ENCODE measurements at places on chromosomes 11 and 22.

DNA sequence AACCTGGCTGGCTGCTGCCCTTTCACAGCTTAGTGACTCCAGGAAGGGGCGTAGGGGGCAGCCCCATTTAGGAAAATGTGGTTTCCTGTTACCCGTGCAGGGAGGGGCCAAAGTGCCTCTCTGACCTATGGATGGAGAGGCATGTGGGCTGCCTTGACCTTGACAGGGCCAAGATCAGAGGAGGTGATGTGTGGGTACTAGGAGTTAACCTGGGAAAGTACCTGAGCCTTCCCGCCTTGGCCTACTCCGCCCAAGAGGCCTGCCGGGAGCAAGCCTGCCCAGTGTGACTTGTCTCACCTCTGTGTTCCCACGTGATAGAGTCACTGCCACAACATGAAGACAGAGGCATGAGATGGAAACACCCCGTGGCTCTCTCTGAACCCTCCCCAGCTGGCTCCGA, 33.4 kb downstream of the GRAMD4 start:
- no peak for DNase-seq

GRCh38 chr11:95297680-95298452, 66.9 kb upstream of the SESN3 start:
- DNase-seq: no peak

DNA sequence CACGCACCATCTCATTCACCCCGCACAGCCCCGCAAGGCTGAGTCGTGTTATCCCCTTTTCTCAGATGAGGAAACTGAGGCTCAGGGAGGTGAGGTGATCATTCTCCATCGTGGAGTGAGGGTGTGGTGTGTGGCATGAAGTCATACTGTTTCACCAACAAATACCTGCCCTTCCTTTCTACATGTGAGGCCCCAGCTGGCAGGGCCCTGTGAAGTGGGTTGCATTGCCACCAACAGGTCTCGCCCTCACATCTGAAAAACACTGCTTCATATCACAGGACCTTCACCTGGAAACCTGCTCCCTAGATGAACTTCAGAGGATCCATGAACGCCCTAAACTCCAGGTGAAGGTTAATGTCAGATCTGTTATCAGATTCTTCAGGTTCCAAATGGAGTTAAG, 4.3 kb downstream of the SSTR3 start:
- no peak for DNase-seq

- no peak for DNase-seq
These were observed 26.4 kb upstream of the TCF20 start for GRCh38 chr22:42296883-42297282.

DNA sequence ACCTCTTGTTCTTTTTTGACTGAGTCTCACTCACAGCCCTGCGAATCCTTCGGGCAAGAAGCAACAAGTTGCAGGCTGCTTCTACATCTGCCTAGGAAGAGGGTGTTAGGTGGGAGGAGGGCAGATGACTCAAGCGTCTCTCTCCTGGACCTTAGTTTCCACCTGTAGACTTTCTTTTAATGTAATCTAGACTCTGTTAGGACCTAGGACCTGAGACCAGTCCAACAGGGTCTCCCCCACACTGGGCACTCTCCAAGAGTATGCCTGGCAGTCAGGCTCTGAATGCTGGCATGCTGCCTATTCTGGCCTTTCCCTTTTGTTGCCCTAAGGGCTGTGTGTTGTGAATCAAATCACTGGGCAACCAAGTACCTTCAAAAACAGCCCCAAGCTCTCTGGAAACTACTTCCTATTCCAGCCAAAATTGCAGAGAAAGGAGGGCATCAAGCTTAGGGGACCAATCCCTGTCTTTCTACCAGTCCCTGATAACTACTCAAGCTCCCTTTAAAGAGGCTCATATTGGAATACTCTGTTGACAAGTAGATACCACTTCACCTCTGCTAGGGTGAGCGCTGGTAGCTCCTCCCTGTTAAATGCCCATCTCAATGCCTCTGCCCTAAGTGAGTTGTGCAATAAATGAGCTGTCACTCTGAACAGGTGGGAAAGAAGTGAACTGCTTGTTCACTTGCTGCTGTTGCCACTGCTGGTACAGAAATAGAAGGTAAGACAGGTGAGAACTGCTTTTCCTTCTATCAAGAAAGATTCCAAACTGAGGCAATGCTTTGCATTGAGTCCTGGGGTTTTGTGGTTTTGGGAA, at the start of gene BBOX1:
Gene BBOX1, plus strand, starts transcription at position 514 of the 814 bp plus-strand sequence. CDS start 14,616 bp downstream, outside the sequence.
- no peak for DNase-seq

- DNase-seq: no peak
These were observed 3.7 kb downstream of the TSG101 start for GRCh38 chr11:18523084-18523483.

- DNase-seq: no peak
These were observed 543.2 kb upstream of the B3GAT1 start for GRCh38 chr11:134955281-134955680.

GRCh38 chr22:28930357-28931007, 47.1 kb downstream of the ZNRF3 start:
- DNase-seq: no peak

DNA sequence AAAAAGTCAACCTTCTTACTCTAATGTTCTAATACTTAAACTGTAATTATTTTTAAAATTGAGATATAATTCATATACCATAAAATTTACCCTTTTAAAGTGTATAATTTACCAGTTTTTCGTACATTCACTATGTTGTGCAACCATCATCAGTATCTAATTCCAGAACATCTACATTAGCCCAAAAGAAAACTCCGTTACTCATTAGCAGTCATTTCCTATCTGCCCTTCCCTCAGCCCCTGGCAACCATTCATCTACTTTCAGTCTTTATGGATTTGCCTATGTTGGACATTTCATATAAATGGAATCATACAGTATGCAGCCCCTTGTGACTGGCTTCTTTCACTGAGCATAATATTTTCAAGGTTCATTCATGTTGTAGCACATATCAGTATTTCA, 22.2 kb downstream of the SGSM3 start:
- no peak for DNase-seq

- no peak for DNase-seq
These were observed 42.5 kb upstream of the DEUP1 start for GRCh38 chr11:93288079-93288478.

- DNase-seq: no peak
These were observed 66.9 kb downstream of the TBC1D22A start for GRCh38 chr22:46829117-46829891.

GRCh38 chr11:15073361-15074205, at the start of gene CALCB:
Gene CALCB (plus strand): TSS chr11:15073593. CDS start chr11:15074719, 1,126 bp downstream.
- DNase-seq: peak; percentile 54

DNA sequence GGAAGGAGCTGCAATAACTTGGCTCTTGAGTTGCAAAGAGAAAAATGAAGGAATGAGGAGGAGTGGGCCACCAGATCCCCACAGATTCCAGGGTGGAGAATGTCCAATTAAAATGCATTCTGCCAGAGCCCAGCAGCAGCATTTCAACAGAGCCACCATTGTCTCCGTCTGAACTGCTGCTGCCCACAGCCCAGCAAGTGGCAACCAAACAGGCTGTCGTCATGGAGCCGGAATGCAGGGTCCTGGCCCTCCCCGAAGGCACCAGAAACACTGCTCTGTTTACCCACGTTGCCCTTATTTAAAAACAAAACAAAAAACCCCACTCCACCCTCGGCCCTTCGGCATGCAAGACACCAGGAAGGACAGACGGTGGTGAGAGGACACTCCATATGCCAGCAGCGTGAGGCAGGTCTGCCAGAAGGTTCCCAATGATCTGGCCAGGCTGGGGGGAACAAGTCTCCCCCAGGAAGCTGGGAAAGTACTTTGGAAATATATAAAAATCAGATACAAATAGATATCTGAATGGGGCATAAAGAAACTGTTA, 32.5 kb downstream of the PLEKHA7 start:
- DNase-seq: no peak

- no peak for DNase-seq
These were observed 99.2 kb upstream of the DBX1 start for GRCh38 chr11:20259506-20259905.

GRCh38 chr11:69852056-69852455, 32.8 kb upstream of the FGF3 start:
- DNase-seq: no peak

DNA sequence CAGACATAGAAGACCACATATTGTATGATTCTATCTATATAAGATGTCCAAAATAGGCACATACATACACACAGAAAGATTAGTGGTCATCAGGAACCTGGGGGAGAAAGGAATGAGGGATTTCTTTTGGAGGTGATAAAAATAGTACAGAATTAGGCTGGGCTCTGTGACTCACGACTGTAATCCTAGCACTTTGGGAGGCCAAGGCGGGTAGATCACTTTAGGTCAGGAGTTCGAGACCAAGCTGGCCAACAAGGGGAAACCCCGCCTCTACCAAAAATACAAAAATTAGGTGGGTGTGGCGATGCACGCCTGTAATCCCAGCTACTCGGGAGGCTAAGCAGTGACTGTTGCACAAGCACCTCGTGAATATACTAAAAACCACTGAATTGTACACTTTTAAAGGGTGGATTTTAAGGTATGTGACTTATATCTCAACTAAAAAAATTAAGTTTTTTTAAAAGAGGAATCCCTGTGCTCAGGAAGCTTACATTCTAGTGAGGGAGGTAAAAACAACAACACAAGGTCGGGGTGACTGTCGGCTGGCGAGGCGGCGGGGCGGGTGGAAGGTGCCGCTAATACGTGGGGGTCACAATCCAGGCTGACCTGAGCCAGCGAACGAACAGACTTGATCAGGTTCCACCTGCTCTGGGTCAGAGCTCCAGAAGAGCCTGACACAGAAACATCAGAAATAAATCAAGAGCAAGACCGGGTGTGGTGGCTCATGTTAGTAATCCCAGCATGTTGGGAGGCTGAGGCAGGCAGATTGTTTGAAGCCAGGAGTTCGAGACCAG, 25.3 kb upstream of the TESMIN start:
- DNase-seq: no peak

- DNase-seq: no peak
These were observed 26.8 kb downstream of the GAB2 start for GRCh38 chr11:78390809-78391208.

DNA sequence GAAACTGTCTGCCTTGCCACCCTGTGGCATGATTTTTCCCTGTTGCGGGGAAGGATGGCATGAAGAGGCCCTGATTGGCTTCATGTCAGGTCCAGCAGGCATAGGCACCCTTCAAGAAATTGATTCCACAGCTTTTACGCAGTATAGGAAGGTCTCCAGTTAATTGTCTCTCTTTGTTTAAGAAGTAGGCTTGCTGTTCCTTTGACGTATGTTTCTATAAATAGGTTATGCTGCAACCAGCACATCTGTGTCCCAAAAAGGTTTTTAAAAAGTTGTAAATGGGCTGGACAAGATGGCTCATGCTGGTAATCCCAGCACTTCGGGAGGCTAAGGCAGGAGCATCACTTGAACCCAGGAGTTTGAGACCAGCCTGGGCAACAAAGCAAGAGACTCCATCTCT, 62.6 kb downstream of the CD6 start:
- no peak for DNase-seq
